Umbilical cord (tissue), 2 donors: ENCODE measurements at places on chromosomes 4 and X.

DNA sequence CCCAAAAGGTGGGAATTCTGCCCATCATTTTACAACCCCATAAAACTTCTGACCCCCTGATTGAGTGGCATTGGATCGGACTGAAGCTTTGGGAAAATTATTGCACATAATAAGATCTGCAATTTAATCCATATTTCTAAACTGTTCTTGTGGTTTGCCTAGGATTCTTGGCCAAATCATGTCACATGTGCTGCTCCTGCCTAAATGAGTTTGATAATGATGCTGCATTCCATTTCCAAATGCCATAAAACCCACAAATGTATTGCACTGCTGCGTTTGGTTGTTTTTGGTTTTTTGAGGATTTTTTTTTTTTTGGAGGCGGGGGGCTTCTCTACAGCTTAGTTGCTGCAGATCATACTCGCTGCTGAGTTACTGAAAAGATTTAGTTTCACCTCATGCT lies 153.6 kb downstream of the QDPR start:
- DNase-seq: no peak

- no peak for DNase-seq
These were observed 44.4 kb upstream of the LGI2 start for GRCh38 chr4:25075129-25075528.

GRCh38 chr4:182494103-182494502 lies 250.9 kb downstream of the TENM3 start:
- DNase-seq: no peak

GRCh38 chrX:39149761-39150160 lies 348.5 kb downstream of the MID1IP1 start:
- peak; percentile 38 for DNase-seq

GRCh38 chrX:16867947-16868346 lies 2.2 kb downstream of the RBBP7 start:
- no peak for DNase-seq

- DNase-seq: no peak
These were observed 378.3 kb downstream of the GBA3 start for GRCh38 chr4:23070848-23071570.

- peak; percentile 13 for DNase-seq
These were observed 108.4 kb downstream of the DOCK11 start for GRCh38 chrX:118603981-118604380.

- peak; percentile 63 for DNase-seq
These were observed 176.9 kb downstream of the PDHA2 start for GRCh38 chr4:96016634-96017299.

DNA sequence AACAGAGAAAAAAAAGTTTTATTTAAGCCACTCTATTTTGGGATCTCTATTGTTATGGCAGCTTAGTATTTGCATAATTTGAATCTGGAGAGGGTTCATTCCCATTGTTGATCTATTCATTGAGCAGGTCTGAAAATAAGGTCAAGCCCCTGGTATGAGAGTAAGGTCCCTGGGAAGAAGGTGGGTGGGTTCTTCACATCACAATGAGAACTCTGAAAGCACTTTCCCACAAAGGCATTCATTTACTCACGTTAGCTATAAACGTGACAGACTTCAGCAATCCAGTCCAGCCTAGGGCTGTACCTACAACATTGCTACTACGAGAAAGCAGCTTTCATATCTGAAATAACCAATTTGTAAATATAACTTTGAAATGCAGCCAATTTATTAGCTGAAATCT lies 126.2 kb downstream of the CORIN start:
- no peak for DNase-seq

GRCh38 chr4:5631352-5632065 lies 76.8 kb downstream of the EVC2 start:
- peak; percentile 80 for DNase-seq

DNA sequence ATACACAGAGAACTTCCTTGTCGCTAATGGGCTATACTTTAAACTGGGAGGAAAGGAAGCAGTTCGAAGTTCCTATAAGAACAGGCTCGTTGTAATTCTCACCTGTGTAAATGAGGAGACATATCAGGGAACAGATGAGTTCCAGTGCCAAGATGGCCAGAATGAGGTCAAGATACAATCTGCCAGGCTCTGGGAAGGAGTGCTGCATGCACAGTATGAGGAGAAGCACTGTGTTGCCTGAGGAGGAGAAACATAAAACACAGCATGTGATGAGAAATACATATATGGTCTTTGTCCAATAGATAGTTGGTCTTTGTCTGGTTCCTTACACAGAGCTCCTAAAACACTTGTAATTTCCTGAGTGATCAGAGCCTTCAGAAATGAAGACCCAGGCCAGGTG lies 24.3 kb downstream of the TMEM192 start:
- DNase-seq: no peak

- DNase-seq: no peak
These were observed 19.8 kb downstream of the PSMD10 start for GRCh38 chrX:108071578-108071977.

GRCh38 chr4:113446019-113446418 lies 315.5 kb downstream of the CAMK2D start:
- DNase-seq: no peak

DNA sequence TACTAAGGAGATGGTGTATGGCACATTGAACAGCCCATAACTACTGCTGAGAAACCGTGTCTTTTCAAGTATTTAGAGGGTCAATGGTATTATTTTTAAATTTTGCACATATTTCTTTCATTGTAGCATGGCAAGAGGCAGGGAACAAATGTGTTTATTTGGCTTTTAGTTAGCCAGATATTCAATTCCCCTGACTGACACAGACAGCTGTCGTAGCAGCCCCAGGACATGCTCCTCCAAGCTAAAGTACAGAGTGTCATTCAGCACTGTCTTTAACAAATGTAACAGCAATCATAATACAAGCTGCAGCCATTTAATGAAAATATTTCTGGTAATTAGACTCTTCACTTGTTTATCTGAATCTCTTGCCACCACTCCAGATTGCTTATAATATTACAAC lies 687.1 kb downstream of the KLHL13 start:
- DNase-seq: no peak

DNA sequence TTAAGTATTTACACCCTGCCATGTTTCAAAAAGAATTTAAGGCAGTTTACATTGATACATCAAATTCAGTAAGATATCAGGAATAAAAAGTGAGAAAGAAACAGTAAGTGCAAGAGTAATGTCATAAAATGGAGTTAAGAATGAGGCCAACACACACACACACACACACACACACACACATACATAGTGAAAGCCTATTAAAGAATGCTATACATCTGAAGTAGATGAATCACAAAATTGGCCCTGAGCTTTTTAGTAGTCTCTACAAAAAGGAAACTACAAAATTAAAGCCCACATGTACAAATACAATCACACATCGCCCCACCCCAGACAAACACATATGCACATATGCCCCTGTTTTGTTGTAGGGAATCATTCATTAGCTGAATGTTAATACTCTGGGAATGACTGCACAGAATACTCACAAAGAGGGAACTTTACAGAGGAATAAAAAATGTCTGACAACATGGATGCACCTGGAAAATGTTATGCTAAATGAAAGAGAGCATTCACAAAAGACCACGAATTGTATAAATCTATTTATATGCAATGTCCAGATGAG lies 428.8 kb downstream of the IL15 start:
- DNase-seq: no peak

- peak; percentile 75 for DNase-seq
These were observed 538 bp downstream of the STBD1 start for GRCh38 chr4:76306882-76307659.

- DNase-seq: no peak
These were observed 144.8 kb downstream of the NWD2 start for GRCh38 chr4:37389366-37389765.

DNA sequence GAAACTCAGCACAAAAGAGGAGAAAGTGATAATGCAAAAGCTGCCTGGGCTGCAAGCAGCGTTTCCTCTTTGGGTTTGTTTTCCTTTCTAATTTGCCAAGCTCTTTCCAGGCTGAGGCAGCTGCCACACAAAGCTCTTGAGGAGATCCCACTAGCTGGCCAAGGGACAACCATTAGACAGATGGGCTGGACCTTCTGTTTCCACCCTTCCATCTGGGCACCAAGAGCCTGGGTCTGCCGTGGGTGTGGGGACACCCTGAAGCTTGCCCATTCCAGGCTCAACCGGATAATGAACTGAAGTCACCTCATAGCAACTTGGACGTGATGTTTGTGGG lies 194.6 kb upstream of the C1QTNF7 start:
- no peak for DNase-seq

- DNase-seq: no peak
These were observed 42.1 kb downstream of the HHIP start for GRCh38 chr4:144688035-144688569.

DNA sequence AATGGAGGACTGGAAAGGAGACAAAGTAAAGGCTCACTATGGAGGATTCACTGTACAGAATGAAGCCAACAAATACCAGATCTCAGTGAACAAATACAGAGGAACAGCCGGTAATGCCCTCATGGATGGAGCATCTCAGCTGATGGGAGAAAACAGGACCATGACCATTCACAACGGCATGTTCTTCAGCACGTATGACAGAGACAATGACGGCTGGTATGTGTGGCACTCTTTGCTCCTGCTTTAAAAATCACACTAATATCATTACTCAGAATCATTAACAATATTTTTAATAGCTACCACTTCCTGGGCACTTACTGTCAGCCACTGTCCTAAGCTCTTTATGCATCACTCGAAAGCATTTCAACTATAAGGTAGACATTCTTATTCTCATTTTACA lies 6.8 kb downstream of the FGB start:
- DNase-seq: no peak

DNA sequence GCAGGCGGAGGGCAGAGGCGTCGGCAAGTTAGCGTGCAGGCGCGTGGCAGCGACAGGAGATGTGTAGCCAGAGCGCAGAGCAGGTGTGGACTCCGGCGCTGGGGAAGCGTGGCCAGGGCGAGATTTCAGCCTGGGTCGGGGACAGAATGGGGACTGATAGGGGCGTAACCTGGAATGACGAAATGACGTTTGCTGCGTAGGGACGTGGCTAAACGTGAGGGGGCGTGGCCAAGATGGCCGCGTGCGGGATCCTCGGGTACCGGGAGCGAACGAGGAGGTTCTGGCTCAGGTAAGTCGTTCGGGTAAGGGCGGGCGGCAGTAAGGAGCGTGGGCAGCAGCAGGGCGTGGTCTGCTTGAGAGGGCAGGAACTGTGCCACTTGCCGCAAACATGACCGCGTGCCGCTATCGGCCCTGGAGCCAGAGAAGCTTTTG lies 10.9 kb upstream of the CLTRN start:
- DNase-seq: no peak

DNA sequence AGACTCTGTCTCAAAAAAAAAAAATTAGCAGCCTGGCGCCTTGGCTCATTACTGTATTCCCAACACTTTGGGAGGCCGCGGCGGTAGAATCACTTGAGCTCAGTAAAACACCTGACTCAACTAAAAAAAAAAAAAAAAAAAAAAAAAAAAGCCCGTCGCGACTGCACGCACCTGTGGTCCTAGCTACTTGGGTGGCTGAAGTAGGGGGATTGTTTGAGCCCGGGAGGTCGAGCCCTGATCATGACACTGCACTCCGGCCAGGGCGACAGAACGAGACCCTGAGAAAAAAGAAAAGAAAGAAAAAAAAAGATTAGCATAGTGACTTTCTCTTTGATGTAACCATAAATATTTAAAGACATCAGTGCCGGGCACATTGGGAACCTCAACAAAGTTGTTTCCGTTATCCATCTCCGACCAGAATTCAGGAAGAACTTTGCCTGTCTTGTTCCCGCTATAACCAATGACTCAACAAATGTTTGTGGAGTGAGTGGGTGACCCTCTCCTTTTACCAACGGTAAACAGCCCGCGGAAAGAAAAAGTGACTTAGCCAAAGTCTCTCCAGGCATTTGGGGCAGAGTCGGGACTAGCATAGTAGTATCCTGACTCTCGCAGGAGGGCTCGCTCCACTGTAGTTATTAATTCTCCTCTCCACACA lies 553 bp upstream of the MED28 start:
- DNase-seq: no peak

DNA sequence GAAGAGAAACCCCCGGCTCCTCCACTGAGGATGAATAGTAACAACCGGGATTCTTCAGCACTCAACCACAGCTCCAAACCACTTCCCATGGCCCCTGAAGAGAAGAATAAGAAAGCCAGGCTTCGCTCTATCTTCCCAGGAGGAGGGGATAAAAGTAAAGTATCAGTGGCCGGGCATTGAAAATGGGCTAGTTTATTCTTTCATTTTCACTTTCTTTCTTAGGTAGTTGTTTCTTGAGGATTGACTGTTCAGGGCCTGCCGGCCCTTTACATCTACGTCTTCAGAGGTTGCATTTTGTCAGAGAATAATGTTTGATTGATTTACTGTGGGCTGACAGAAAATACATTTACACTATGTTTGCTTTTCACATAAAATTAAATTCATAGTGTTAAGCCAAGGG lies 27.1 kb downstream of the PAK3 start:
- DNase-seq: no peak

DNA sequence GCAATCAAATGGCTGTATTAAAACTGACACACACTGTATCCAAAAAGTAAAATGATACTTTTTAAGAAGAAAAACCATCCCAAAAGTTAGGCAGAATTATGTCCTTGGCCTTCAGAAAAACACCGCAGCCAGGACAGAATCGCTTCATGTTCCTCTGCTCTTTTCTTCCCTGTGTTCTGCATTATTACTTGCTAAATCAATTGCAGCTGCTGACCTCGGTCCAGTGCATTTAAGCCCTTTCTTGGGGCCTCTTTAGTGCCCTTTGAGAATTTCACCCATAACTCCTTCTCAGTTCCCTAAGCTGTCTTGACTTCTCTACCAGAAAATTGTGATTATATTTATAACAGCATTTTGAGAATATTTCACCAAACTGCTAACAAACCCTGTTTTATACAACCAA lies 696.9 kb downstream of the PCDH7 start:
- DNase-seq: no peak

DNA sequence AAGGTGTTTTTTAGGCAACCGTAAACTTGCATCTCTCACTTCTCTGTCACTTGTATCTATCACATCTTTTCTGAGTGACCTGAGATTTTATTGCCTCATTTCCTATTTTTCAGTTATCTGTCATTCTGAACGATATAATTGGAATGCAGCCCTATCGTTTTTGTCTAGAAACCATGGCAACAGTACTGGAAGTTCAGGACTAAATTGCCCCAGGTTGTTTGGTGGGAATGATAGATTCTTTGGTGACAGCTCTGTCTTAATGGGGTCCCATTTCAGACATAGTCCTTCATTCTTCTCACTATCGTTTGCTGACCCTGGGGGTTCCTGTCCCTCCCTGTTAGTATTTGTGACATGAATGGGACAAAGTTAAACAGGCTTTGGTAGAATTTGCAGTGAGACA lies 267.7 kb upstream of the GALNT7 start:
- DNase-seq: peak; percentile 34

DNA sequence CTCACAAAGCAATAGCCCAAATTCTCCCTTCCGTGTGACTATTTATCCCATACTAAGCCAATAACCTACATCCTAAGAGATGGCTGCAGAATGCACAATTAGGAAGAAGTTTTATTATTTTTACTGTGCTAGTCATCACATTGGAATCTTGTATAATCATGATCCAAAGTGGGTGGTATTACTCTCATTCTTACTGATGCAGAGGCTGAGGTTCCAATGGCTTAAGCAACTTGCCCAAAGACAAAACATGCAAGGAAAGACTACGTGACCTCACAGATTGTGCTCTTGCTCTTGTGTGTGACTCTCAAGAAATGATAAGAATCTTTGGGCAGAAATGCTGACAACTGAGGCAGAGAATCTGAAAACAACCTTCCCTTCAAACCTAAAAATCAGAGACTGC lies 212.2 kb downstream of the LDB2 start:
- peak; percentile 17 for DNase-seq
